Left kidney (tissue), 8 donors: ENCODE measurements at places on chromosomes 3 and 15.

- DNase-seq = no peak
Measured at GRCh38 chr3:42697289-42698051, 5.1 kb downstream of the HHATL start.

DNA sequence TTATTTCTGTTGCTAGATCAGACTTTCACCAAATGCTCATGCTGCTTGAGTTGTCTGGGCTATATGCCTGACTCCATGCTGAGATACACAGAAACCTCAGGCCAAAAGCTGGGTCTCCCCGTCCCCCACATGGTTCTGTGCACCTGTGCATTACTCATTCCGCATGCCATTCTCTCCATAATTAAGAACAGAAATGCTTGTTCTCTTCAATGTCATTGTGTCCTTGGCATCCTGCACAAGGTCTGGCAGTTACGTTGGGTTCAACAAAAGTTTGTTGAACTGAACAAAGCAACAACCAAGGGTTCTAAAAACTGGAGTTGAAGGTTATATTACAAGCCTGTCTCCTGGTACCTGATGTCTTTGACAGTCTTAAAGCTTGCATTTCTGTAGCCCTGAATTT, 177.5 kb downstream of the FNDC3B start:
- DNase-seq = no peak

- DNase-seq = peak; percentile 46
Measured at GRCh38 chr15:23869396-23869795, 182.3 kb upstream of the NDN start.

- no peak for DNase-seq
Measured at GRCh38 chr3:114700637-114701234, 406.9 kb downstream of the TIGIT start.

- no peak for DNase-seq
Measured at GRCh38 chr3:106117490-106117858, 248.7 kb upstream of the CBLB start.

DNA sequence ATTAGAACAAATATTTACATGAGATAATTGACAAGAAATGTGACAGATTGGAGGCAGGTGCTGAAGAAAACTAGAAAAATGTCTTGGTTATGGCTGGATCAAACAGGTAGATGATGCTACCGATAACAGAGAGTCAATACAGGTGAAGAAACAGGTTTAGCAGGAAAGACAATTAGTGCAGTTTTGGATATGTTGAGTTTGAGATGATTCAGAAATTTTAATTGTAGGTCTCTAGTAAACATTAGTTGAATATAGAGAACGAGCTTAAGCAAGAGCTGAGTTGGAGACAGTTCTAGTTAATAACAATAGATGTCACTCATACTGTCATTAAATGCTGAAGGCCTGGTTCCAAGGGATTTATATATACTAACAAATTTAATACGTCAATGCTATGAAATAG, 524.4 kb downstream of the NSUN3 start:
- DNase-seq = no peak

DNA sequence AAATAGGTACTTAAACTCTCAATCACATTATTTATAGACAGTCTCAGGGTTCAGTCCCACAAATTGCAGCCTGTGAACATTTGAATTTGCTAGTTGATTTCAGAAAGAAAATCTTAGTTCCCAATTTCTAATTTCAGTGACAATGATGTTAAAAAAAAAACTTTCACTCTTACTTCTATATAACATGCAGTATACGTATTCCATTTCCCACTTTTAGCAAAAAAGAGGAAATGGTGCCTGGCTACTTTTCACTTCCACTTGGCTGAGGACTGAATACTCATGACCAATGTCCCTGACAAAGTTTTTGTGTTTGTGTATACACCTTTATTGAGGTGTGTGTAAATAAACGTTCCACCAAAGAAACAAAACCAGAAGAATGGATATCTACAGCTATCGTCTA, 32.1 kb upstream of the XCR1 start:
- no peak for DNase-seq

DNA sequence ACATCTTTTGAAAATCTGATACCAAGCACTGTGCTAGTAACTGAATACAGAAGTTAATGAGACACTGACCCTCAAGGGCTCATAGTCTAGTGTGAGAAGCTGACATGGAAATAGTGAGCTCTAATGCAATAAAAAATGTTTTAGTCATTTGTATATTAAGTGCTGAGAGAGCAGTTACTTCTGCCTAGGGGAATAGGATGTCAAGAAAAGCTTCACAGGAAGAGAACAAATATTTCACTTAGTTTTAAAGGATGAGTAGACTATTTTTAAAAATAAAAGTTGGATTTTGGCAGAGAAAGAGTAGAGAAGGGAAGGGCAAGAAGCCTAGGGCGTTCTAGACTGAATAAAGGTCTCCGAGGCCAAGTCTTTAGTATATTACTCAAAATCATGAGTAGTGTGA, 158.4 kb downstream of the ATG7 start:
- DNase-seq = no peak

DNA sequence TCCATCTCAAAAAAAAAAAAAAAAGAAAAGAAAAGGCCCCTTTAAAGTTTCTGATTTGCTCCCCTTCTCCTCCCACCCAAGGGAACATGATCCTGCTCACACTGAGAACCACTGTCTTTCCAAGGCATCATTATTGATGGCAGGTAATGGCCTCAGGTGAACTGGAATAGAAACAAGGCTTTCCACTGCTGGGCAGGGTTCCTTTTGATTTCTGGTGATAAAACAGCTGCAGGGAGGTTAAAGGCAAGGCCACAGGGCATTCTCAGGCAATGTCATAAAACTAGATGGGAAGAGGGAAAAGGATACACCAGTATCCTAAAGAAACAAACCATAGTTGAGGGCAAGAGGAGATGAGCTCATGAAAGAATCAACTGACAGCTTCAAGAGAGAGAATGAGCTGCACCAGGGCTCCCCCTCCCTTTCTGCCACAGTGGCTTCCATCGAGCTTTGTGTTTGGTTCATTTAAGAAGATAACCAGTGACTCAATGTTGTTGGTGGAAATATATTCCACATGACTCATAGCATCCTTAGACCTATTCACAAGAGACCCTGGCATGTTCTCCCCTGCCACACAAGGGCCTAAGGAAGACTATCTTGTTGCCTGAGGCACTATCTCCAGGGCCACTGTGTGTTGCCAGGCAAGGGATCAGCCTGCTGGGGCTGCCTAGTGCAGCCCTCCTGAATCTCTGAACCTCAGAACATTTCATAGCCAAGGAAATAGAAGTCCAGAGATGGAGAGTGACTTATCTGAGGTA, 86.4 kb downstream of the WDR76 start:
- DNase-seq = peak; percentile 59

DNA sequence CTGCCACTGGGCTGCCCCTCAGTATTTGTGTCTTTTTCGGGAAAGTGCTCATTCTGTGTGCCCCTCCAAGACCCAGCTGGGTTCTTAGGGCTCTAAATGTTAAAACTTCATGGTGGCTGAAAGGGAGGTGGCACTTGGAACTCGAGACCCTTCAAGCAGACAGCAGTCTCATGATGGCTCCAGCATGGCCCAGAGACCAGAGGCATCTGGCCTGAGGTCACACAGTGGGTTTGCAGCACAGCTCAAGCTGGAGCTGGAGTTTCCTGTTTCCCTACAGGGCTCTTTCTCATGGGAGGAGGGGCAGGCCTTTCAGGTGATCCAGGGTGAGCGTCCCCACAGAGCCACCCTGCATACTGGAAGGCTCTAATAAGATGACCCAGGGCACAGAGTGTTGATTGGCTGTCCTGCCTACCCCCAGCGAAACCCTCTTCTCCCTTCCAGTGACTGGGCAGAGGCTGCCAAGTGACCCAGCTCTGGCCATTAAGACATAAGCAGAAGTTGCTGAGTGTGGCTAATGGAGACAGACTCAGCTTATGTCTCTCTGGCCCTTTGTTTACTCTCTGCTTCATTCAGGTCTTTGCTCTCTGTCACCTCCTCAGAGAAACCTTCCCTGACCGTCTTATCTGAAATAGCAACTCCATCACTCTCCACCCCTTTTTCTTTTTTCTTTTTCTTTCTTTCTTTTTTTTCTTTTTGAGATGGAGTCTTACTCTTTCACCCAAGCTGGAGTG, 166.6 kb upstream of the SMAD3 start:
- DNase-seq = no peak

DNA sequence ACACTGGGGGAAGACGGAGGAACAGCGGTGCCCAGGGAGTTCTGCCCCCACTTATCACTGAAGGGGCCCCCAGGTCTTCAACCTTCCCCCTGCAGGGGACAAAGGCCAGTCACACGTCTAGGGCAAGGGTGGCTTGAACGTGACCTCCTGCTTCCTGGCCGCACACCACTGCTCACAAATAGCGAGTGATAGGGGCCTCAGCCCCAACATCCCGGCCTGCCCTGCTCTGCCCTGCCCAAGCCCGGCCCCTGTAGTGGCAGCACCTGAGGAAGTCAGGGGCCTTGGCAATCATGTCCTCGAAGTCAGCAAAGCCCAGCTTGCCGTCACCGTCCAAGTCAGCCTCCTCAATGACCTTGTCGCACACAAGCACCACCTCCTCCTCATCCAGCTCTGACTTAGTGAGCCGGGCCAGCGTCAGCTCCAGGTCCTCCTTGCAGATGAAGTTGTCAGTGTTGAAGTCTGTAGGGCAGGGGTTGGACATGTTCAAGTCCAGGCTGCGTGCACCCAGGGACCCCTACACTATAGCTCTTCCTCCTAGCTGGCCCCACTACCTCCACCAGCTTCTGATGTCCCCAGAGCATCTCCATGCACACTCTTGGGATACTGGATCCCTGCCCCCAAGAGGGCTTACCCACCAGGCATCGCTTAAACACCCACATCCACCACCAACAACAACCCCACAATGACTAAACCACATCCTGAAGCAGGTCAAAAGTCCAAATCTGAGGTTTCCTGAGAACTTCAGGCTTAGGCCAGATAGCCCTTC, 13.3 kb downstream of the SH2D7 start:
- DNase-seq = no peak

DNA sequence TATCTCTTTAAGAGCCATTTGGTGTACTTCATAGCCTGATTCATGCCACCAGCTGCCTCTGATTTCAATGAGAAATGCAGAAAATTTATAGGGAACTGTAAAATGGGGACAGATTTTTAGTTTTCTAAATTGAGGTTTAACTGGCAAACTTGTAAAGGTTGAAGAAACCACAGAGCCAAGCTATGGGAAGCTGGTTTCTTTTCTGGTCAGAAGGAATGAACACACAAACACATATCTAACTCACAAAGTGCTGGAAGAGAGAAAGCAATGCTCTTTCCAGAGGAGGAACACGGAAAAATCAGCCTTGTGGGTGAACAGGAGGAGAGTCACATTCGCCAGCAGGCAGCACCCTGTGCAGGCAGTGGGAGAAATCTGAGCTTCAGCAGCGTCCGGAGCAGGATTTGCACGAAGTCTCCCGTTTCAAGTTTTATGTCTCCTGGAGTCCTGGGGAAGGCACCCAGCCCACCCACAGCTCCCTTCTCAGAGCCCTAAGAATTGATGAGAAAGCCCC, 481 bp downstream of the MASP1 start:
- no peak for DNase-seq

- no peak for DNase-seq
Measured at GRCh38 chr3:195012571-195012970, 258.4 kb downstream of the XXYLT1 start.

GRCh38 chr3:57627976-57628375, 30.8 kb upstream of the ARF4 start:
- no peak for DNase-seq

GRCh38 chr3:146625186-146625775, 20.1 kb upstream of the PLSCR5 start:
- DNase-seq = no peak

GRCh38 chr3:64799606-64800005, 111.8 kb upstream of the ADAMTS9 start:
- DNase-seq = no peak

DNA sequence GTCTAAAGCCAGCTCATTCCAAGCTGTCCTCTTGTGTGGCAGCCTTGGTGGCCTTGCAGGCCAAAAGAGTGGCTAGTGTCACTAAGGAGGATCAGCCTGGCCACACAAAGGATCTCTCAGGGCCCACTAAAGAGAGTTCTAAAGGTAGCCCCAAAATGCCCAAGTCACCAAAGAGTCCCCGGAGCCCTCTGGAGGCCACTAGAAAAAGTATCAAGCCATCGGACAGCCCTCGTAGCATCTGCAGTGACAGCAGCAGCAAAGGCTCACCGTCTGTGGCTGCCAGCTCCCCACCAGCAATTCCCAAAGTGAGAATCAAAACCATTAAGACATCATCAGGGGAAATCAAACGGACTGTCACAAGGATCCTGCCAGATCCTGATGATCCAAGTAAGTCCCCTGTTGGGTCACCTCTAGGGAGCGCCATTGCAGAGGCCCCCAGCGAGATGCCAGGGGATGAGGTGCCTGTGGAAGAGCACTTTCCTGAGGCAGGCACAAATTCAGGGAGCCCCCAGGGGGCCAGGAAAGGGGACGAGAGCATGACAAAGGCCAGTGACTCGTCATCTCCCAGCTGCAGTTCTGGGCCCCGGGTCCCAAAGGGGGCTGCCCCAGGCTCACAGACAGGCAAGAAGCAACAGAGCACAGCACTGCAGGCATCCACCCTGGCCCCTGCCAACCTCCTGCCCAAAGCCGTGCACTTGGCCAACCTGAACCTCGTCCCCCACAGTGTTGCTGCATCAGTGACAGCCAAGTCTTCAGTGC, 33.5 kb upstream of the ALPK3 start:
- DNase-seq = no peak

GRCh38 chr15:47742334-47742733, 25.0 kb downstream of the SEMA6D start:
- no peak for DNase-seq

GRCh38 chr15:78006567-78007205, 70.8 kb downstream of the TBC1D2B start:
- no peak for DNase-seq

- DNase-seq = no peak
Measured at GRCh38 chr15:79396850-79397249, 35.3 kb upstream of the MINAR1 start.

- peak; percentile 56 for DNase-seq
Measured at GRCh38 chr15:29115093-29115991, 154.3 kb downstream of the NSMCE3 start.

DNA sequence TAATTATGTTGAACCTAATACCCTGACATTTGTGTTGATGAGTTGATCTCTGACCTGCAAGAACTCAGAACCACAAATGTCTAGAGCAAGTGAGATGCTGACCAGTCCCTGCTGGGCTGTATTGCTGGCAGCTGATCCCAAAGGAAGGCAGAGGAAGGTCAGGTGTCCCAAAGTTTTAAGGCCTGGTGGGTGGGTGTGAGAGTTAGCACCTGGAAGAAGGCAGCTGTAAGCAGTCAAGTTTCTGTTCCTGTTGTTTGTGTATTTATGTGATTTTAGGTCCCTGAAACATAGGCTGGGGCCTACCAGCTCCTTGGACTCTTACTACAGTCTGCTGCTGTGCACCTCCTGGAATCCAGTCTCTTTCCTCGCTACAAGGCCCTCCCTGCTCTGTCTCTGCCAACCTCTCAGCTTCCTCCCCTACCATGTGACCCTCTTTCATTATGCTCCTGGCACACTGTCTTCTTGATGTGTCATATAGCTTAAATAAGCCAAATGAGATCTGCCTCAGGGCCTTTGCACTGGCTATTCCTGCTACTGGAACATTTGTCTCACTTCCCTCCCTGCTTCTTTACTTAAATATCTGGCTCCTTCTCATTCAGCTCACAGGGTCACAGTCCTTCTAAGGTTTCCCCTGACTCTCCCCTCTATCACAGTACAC, 31.0 kb upstream of the ATOSA start:
- no peak for DNase-seq
